ENCODE measurements at places on chromosomes 4 and X.

- DNase-seq = no peak
These were observed 7.3 kb upstream of the DTHD1 start for GRCh38 chr4:36274158-36274557.

- no peak for DNase-seq
These were observed 79.6 kb downstream of the ANTXR2 start for GRCh38 chr4:79993476-79993875.

GRCh38 chr4:79053754-79054153 lies 114.5 kb upstream of the PAQR3 start:
- no peak for DNase-seq

DNA sequence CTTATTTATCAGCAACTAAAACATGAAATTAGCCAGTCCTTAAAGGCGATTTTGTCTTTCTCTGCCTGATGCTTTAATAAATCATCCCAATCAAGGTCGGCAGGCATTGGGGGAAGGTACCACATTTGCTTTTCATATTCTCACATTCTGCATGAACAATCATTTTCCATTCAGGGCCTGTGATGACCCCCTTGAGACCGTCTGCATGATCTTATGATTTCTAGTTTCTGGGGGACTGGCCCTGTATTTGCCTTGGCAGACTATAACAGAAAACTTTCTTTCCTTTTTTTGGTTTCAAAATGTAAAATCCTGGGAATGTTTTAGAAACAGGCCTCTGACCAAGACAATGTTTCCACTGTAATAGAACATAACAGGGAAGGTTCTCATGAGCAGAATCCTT lies 296.8 kb downstream of the IDS start:
- DNase-seq = no peak

- no peak for DNase-seq
These were observed 152.7 kb downstream of the ANTXR2 start for GRCh38 chr4:79920163-79920853.

GRCh38 chr4:162523171-162523570 lies 359.4 kb upstream of the FSTL5 start:
- no peak for DNase-seq

DNA sequence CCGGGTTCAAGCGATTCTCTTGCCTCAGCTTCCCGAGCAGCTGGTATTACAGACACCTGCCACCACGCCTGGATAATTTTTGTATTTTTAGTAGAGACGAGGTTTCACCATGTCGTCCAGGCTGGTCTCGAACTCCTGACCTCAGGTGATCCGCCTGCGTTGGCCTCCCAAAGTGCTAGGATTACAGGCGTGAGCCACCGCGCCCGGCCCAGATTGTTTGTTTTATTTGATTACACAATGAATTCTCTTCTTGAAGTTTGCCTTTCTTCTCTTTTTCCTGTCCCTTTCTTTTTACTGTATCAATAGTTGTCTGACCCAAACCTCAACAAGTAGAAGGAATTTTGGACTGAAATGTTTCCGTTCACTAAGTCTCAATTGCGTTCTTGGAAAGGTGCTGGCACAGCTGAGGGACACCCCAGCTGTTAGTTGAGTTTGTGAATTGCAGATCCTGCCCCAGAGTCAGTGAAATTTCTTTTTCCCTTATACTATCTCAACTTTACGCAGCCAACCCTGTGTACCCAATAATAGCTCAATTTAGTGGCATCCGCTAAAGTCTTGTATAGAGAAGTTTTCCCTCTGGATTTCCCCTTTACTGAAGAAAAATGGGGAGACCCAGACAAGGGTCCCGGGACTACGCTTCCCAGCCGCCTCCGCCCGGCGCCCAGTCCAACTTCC lies 639 bp upstream of the MTM1 start:
- no peak for DNase-seq

GRCh38 chr4:14176613-14177012 lies 549.1 kb upstream of the BOD1L1 start:
- no peak for DNase-seq

GRCh38 chr4:99808260-99808857 lies 8.3 kb upstream of the DAPP1 start:
- peak; percentile 63 for DNase-seq

DNA sequence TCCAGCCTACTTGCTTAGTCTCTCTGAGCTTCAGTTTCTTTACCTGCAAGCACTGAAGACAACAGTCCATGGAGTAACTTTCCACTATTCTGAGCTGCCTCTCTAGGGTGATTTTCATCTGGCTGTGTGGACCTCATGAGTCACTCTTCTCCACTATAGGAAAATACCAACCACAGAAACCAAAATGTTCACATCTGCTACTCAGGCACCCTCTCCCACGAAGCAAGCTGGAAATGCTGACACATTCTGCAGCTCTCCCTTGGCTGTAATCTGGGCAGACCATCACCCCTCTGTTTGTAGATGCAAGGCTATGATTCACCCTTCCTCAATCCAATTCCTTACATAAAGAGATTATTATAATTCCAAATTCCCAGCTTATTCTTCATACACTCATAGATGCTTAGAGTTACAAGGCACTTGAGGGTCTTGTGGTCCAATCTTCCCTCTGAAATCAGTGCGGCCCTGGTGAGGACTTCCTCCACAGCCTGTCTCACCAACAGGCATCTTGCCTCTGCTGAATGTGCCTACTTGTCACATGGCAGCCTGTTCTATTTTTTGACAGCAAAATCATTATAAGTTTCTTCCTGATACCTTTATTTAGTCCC lies 97.0 kb upstream of the LNX1 start:
- DNase-seq = no peak

- no peak for DNase-seq
These were observed 496.9 kb upstream of the DIPK2B start for GRCh38 chrX:45697591-45697990.

DNA sequence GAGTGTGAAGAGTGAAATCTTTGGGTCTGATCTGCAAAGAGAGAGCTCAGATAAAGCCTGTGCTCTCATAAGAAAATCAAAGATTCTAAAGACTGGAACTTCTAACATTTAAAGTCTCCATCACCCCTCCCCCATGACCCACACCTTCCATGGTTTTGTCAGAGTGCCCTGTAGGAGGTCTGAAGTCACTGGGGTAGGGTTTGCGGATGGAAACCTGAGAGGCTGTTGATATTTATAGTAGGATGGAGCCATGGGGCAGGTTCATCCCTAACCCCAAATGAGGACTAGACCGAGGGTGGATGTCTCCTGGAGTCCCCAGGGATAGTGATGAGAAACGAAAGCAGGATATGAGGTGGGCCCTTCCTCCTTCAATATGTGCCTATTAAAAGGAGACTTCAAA lies 28.4 kb upstream of the NLGN4X start:
- no peak for DNase-seq

- no peak for DNase-seq
These were observed 853.2 kb upstream of the INTU start for GRCh38 chr4:126779436-126780166.

GRCh38 chrX:108245462-108245861 lies 153.9 kb downstream of the ATG4A start:
- DNase-seq = no peak

GRCh38 chr4:6235012-6235411 lies 34.6 kb upstream of the WFS1 start:
- DNase-seq = no peak

DNA sequence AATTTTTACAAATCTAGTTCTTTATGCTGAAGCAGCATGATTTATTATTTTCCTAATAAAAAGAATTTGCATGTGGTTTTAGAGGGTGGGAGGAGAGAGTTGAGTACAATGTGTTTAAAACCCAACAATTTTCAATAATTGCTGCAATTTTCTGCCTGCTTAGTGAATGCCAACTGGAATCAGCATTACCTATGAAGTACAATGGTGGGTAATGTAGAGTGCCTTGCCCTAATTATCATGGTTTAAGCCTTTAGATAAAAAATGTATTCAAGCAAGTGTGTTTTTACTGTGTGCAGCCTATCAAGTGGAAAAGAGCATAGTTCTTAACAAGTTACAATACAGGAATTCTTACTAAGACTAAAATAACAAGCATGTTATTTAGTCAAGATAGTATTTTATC lies 77.9 kb upstream of the ANKRD50 start:
- no peak for DNase-seq

DNA sequence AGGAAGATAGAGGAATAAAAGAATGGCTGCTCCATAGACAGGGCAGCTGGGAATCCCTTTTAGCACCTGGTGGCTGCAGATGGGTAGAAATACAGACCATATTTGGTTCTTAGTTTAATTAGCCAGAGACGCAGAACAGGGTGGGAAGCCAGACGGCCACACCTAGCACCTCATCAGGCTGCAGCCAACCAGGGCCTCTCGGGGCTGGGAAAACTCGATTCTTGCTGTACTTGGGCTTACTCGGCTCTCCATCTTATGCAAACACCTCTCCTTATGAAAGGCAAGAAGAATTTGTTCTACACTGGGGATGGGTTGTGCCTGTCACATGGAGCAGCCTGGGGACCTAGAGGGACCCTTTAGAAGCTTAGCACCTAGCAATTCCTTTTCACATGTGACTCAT lies 19.7 kb downstream of the IRAK1 start:
- DNase-seq = no peak

GRCh38 chr4:161280929-161281328 lies 882.9 kb downstream of the FSTL5 start:
- no peak for DNase-seq

DNA sequence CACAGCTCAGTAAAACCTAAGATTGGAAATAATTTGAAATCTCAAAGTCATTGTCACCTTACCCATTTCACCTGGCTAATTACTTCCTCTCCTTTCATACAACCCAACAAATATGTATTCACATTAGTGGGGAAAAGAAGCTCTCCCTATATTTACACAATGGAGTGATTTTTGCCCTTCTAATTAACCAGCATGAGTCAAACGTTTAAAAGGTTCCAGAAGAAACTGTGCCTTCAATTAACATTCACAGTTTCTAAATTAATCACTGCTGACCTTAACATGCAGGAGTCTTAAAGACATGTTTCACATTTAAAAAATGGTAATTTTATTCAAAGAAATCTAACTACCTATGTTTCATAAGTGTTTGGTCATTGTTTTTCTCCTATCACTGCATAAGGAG lies 254.6 kb downstream of the CBLL2 start:
- DNase-seq = no peak

Data from stimulated activated CD4-positive, alpha-beta T cell treated with anti-CD3 and anti-CD28 coated beads, Interleukin-2, amount 100 ng/mL, for 48 hours (primary cell).